Hepatic stellate cell (primary cell): ENCODE measurements at places on chromosomes 1 and 21.

DNA sequence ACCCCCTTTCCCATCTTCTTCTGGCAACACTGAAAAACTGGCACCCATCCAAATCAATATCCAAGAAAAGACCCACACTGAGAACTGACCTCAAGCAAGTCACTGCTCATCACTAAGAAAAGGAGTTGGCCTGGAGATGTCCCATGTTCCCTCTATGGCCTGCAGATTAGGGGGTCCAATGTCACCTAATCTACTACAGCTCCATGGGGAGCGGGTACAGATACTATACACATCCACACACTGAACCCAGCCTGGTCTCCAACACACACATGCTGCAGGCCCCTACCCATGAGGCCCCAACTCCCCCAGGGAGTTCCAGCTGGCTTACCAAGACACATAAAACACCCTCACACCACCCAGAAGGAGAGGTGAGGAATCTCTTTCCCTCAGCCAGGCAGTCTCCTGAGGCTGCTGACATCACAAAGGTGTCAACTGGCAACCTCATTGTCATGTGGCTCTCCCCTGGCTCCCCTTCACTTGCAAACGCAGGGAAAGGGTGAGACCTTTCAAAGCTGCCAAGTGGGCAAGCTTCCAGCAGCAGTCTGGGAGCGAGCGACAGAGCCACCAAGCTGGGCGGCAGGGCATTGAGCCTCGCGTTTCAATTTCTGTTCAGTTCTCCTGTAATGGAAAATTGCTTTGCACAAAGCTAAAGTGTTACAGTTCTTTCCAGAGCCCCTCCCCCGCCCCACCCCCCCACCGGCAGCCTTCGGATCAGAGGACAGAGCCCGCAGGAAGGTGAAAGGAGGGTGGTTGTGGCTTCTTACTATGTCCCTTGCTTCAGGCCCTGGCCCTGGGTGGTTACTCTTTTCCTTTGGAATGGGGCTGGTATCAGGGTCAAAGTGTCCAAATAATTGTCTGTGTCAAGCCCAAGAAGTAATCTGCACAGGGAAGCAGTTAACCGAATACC, at the start of gene LRRC52:
Gene LRRC52, plus strand, starts transcription at position 469 of the 907 bp plus-strand sequence. Its CDS starts 297 bp downstream, at position 766.
- DNase-seq, result no peak

DNA sequence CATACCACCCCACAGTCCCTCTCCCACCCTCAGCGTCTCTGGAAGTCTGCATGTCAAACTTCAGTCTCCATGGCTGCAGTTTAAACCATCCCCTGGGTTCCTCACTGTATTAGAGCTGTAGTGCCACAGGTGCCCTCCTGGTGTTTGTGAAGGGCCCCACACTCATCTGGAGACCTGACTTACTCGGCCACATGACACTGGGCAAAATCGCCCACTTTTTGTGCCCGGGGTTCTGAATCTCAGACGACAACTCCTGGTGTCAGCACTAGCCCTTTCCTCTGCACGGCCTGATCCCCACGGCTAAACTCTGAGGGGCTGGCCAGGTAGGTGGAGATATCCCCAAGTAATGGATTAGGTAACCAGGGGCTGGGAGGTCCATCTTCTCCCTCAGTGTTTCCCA, 6.5 kb downstream of the INKA2 start:
- no peak for DNase-seq

DNA sequence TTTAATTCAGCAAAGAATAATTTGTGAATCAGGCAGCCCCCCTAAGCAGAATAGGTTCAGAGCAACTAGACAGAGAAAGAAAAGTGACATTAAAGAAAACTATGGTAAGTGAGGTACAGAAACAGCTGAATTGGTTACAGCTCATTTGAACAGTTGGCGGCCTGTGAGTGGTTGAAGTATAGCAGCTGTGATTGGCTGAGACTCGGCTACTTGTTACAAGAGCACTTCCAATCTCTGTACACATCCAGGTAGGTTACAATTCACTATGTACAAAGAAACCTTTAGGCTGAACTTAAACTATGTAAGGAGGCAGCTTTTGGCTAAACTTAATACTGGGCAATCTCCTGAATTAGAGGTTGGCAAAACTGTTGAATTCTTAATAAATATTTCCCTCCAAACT, 171.1 kb upstream of the LHX8 start:
- DNase-seq, result no peak

DNA sequence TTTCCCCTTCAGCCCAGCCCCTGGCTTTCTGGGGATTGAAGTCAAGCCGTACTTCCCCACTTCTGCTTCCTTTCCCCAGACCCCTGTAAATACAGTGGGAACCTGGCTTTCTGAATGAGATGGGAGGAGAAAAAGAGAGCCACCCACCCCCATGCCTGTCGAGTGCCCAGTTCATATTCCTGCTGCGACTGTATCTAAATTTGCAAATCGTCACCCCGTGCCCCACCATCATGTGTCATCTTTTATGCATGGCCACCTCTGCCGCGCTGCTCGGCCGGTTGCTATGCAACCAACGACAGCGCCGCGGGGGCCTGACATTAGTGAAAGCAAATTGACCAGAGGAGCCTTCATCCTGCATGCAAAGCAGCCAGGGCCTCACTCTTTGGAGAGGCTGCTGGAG, 143.0 kb downstream of the ELAVL4 start:
- DNase-seq, result no peak

- no peak for DNase-seq
Measured at GRCh38 chr1:116537040-116537831, 33.6 kb downstream of the CD58 start.

DNA sequence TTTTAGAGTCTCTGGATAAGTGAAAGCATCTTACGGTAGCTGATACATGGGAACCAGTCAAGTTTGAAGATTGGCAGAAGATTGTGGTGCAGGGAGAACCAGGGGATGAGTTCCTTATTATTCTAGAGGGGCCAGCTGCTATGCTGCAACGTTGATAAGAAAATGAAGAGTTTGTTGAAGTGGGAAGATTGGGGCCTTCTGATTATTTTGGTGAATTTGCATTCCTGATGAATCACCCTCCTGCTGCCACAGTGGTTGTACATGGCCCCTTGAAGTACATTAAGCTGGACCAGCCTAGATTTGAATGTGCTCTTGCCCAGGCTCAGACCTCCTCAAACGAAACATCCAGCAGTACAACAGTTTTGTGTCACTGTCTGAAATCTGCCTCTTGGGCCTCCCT, 45.9 kb downstream of the BTBD8 start:
- DNase-seq, result no peak
